ENCODE measurements at places on chromosomes 11 and 22. TPM values are rescaled to one million over a fixed set of nuclear protein-coding genes. Genes with fewer than 3 reads are reported as not detected.

- no peak for DNase-seq
Observed at GRCh38 chr11:36693139-36693843, 95.3 kb upstream of the RAG2 start.

Gene CEP126
- 5.9 TPM for polyA plus RNA-seq

DNA sequence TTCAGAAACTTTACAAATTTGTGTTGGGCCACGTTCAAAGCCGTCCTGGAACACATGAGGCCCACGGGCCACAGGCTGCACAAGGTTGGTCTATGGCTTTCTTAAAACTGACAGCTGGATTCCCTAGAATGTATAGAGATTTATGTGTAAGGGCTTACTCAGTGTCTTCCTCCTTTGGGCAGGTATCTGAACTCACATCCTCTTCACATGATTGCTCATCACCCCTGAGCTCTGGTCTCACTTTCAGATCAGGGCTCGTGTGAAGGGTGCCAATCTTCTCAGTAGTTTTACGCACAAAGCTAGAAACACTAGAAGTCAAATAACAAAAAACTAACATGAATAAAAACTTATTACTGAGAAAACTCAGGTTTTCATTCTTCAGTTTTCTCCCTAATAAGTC lies 27.1 kb downstream of the HPS5 start:
- no peak for DNase-seq

Gene DDIAS
- polyA plus RNA-seq, result 0.38 TPM

DNA sequence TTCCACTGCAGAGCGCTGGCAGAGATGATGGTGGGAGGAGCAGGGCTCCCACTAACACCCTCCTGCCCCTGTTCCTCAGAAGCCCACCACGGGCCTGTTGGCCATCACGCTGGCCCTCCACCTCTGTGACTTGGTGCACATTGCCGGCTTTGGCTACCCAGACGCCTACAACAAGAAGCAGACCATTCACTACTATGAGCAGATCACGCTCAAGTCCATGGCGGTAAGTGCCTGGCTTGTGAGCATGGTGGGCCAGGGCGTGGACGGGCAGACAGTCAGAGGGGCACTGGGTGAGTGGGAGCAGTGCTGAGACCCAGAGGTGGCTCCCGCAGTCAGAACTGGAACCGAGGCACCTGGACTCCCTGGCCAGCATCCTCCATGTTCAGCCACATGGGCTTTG lies 57.9 kb downstream of the ST3GAL4 start:
- DNase-seq, result no peak

GRCh38 chr22:45629469-45630089 lies 42.1 kb upstream of the ATXN10 start:
- no peak for DNase-seq

Gene TPBGL
- 0.27 TPM for polyA plus RNA-seq

Gene ST13
- polyA plus RNA-seq, result 1,503 TPM

Gene CDC42BPG
- polyA plus RNA-seq, result 0.35 TPM

DNA sequence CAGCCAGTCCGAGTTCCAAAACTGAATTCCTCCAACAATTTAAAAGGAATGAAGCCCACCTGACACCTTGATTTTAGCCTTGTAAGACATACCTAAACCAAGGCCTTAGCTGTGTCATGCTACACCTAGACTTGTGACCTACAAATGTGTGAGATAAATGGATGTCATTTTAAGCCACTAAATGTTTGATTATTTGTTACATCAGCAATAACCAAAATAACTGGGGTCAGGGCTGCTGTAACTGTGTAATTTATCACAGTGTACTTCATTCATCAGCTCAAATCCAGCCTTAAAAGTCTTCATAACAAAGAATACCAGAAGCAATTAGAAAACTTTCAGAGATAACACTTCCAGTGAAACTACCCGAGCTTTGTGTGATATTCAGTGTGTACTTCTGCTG lies 673.0 kb upstream of the ANO3 start:
- DNase-seq, result no peak

DNA sequence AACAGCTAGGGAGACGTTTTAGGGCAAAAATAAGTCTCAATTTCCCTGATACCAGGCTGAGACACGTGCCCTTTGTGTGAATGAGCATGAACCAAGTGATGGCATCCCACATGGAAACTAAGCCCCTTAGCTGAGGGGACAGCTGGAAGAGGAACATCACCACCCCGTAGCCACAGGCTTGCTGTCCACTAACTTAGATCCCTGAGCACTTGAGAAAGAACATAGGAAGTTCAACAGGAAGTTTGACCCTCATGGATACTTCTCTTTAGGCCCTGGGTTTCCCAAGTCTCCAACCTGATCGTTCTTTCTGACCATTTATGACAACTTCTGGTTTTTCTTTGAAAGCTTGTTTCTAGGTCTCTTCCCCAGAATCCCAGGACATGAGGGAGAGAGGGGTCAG lies 11.6 kb upstream of the CKAP5 start:
- no peak for DNase-seq

Gene DEFB131B
- polyA plus RNA-seq, result not detected

- DNase-seq, result no peak
Observed at GRCh38 chr11:65036931-65037330, 4.1 kb upstream of the SAC3D1 start.

DNA sequence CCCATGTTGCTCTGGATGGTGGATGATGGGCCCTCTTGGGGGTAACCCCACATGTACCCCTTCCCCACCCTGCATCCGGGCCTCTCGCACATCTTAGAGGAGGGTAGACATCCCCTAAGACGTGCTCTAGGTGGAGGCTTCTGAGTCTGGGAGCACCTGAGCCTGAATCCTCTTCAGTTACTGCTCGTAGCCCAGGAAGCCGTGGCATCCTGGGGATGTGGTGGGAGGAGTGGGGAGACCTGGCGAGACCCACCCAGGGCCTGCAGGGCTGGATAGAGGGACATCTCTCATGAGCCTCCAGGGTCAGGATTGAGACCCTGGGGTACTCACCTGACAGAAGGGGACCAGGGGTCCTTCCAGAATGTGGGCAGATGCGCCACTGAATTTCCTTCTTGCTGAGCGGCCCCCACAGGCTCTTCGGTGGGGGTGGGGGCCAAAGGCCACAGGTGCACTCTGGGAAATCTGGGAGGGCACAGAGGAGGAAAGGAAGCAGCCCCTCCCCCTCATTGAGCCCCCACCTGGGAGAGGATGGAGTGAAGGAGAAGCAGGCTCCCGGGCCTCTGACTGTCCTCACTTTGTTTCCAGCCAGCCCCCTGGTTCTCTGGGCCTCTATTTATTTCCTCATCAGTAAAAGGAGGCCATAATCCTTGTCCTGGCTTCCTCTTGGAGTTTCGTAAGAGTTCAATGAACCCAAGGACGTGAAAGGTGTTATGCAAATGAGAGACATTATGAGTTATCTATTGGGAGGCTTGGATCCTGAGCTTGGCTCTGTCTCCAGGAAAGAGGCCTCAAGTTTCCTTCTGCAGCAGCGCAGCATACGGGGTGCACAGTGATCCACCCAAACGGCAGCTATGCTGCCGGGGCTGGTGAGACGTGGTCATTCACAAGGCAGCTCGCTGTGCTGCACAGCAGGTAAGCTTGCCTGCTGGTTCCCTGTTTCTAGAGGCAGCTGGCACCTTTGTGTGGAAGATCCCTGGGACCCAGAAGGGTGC lies 31.2 kb downstream of the KCNJ4 start:
- no peak for DNase-seq

- no peak for DNase-seq
Observed at GRCh38 chr11:69049490-69049867, 747 bp downstream of the TPCN2 start.
